ENCODE measurements at places on chromosomes 4 and X.

- no peak for DNase-seq
Observed at GRCh38 chr4:17781300-17782287, at the start of gene FAM184B. Gene FAM184B (minus strand): TSS chr4:17781621. CDS start chr4:17781299, 322 bp downstream.

DNA sequence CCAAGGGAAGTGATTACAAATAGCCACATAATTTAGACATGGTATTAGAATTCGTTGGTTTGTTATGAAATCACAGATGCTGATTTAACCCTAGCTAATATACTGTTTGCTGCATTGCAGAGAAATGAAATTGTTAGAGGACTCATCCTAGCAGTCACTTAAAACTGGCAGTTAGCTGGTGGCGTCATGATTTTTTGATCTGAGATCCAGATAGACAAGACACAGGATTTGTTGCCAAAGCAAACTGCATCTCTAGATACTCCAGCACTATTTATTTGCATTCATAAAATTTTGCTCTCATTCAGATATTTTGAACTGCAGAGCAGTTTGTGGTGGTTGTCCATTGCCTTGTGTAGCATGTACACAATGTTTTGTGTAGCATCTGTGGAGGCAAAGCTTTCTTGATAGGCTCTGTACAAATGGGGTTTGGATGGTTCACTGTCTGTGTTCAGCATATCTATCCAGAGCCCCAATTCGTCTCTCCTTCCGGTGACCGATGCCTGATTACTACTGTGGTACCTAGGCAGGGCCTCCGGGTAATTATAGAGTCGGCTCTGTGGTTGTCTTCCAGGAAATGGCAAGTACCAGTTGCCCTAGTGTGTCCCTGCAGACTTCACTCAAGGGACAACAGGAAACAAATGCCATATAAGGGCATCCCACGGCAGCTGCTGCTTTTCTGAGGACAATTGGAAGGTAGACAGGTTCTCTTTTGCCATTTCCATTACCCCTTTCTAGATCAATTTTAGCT, 30.1 kb upstream of the SPARCL1 start:
- DNase-seq: no peak

GRCh38 chrX:6498324-6498723, 36.6 kb downstream of the VCX3A start:
- no peak for DNase-seq

- DNase-seq: no peak
Observed at GRCh38 chrX:44225667-44226066, 117.8 kb downstream of the EFHC2 start.
